Activated naive CD4-positive, alpha-beta T cell treated with Interleukin-2 at 50 U/mL for 16 hours (primary cell): ENCODE measurements at places on chromosomes 12 and 14.

DNA sequence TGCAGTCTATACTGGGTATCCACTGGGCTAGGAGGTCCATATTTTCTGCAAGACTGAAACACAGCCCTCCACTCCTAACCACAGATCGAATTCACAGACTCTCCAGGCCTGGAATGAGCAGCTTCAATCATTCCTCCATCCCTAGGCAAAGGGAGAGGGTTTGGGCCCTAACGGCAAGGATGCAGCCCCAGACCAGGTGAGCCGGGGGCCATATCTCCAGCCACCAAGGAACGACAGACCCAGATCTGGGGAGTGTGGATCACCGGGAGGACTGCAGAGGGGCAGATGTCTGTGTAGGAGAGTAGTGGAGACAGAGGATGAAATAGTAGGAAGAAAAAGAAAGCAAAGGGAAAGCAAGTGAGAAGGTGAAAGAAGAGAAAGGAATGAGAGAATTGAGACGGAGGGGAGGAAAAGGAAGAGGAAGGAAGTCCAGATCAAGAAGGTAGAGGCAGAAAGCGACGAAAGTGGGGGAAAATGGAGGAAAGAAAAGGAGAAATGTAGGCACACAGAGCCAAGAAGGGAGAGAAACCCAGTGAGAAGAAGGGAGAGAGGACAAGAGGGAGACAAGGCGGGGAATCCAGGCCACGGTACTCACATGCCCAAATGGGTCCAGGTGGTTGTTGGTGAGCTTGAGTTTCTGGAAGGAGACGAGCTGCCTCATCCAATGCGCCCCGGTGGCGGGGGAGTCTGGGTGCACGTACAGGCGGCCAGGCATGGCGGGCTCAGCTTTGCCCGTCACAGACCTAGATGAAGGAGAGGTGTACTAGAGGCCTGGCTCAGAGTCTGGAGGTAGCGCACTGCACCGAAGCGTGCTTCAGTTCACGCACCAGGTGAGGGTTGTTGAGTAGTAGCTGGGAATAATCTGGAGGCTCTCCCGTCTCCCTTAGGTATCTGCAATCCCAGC lies 7.7 kb downstream of the TBX5 start:
- DNase-seq, result no peak

- no peak for DNase-seq
Observed at GRCh38 chr12:94570161-94570560, 80.2 kb downstream of the TMCC3 start.

DNA sequence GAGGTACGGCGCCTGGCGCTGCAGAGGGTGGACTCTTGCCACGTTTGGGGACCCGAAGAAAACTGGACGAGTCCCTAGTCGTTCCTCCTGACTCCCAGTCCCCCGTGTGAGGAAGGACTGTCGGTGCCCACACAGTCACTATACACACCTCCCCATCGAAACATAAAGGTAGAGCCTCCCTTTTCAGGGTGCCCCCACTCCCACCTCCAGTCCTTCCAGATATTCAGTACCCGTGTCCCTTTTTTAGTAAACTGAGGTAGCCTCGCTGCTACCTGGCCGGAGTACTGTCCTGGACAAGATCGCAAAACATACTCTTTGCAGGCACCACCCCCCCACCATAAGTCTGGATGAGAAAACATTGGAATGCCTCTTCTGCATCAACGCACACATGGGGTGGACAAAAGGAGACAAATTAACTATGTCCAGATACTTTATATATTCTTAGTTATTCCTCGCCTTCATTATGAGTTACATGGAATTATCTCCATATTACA lies 610 bp upstream of the KMT2D start:
- no peak for DNase-seq

DNA sequence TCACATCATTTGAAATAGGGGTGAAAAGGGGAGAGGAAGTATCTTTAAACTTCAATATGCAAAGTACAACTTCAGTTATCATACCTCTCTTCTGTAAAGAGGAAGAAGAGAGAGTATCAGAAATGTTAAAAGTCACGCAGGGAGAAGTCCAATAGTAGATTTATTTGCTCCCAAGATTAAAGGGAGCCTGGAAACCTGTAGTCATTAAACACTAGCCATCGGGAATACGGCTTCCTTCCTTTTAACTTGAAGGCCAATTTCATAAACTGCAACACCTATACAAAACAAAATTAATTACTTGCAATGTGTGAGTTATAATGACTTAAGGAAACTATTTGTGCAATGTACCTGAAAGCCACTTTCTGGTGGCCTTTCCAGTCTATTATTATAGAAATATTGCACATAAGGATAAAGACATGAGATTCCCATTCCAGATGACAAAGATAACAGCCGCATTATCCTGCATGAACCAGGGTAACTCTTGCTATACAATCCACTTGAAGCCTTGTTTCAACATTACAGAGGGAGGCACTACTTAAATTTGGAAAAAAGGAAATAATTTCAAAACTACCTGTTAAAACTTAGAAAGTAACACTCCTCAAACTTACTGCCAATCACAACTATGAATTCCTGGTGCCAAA lies 4.6 kb downstream of the BTG1 start:
- no peak for DNase-seq

- DNase-seq, result peak; percentile 52
Observed at GRCh38 chr12:111842556-111843396, 748 bp downstream of the MAPKAPK5 start.

DNA sequence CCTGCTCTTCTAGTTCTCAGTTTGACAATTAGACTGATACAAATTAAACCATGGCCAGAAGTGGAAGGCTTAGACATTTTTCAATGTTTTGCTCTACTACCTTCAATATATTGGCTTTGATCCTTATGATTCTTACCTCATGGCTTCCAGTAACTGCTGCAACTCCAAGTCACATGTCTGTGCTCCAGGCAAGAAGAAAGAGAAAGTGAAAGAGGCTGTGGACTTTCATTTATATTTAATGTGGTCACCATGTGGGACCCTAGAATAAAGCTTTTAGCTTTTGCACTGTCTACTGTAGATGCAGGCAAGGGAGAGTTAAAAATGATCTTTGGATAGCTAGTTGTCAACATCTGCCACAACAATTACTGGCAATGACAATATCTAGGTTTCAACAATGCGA lies 214.3 kb upstream of the PDE3A start:
- no peak for DNase-seq
